ENCODE measurements at places on chromosomes 5 and 9.

GRCh38 chr9:18689921-18690320 is 216.0 kb downstream of the ADAMTSL1 start:
- DNase-seq = no peak

DNA sequence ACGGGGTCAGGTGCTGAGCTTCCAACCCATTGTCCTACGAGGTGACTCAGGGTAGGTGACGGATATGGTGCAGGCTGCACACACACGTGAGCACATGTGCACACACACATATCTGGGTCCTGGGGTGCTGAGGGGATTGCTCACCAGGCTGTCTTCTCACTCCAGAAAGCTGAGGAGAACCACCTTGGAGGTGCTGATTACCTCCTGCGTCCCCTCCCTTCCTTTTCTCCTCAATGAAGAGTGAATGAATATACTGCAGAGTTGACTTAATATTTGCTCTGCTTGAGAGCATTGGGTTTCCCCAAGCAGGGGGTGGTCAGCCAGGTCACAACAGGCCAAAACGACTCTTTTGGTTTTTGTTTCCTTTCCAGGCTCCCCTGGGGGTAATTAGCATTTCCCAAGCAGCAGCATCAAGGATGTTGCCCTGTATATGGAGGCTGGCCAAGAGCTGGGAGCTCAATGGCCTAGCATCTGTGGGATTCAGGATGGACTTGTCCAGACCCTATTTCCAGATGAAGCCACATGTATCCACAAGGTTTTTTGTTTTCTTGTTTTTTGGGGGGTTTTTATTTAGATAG is 49.7 kb downstream of the PDZD2 start:
- DNase-seq = no peak

GRCh38 chr5:139895647-139896046 is 100.0 kb downstream of the PSD2 start:
- DNase-seq = no peak

DNA sequence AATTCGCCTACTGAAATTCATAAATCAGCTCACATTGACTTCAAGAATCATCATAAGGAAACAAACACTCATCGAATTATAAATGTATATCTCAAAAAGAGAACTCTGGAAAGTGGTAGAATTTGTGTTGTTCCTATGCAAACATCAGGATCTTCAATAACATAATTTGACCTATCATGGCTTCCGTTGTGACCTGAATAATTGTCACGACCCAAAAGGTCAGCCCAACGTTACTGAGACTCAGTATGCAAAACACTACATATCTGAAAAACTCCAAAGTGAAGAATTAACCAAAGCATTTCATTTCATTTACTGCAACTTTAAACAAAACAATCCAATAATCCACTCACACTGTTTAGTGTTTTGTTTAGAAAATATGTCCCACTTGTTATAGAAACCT is 1.2 kb downstream of the RAPGEF6 start:
- DNase-seq = peak; percentile 25

- no peak for DNase-seq
Observed at GRCh38 chr5:122490718-122491117, 178.7 kb downstream of the SNCAIP start.

DNA sequence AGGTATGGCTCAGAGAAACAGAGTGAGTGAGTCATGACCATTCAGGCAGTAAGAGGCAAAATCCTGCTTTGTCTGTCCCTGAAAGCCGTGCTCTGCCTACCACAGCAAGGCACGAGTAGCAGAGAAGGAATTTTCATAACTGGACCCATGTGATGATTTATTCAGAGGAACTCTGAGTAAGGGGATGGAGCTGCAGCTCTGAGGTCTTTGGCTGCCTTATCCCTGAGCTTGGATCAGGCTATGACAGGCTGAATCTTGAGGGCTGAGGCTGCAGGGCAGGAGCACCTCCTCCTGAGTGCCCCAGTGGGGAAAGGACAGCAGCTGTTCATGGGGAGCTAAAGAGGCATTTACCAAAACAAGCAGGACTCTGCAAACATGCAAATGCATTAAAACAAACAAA is 183.4 kb downstream of the PAPPA start:
- DNase-seq = no peak

GRCh38 chr9:22169243-22169642 is 160.1 kb upstream of the CDKN2B start:
- DNase-seq = no peak

DNA sequence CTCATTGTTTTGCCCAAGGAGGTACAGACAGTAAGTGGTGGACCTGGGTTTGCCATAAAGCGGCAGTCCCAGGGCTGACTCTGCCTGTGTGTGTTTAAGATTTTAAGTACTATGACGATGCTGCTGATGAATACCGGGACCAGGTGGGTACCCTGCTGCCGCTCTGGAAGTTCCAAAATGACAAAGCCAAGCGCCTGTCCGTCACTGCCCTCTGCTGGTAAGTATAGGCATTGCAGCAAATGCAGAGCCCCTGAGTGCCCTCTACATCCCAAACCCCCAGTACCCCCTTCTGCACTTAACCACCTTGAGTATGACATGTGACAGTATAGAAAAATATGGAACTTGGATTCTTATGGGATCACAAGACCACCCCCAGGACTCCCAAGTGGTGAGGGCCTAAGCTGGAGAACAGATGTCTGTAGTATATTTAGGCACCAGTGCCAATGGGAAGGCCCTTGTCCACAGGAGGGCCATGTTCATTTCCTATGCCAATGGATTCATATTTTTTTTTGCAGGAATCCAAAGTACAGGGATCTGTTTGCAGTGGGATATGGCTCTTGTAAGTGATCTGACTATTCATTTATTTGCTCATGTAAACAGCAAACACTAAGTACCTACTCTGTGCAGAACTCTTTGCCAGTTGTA is 22.0 kb downstream of the ENHO start:
- DNase-seq = peak; percentile 56

DNA sequence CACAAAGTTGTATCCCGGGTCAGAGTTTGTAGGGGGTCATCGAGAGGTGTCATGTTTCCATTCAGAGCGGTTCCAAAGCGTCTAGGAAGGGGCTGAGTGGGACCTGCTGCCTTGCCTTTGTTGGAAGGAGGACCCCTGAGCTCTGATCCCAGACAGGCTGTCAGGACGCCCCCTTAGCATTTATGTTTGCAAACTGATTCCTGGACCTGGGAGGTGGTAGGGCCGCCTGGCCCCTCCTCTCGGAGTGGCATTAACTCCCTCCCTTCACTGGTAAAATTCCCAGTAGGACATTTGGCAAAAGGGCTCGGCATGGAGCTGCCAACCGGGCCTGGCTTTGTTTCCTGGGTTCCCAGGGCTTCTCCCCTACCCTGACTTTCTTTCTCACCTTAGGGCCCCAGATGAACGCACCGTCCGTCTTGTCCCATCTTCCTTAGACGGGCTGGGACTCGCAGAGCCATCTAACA is 2.5 kb downstream of the JADE2 start:
- no peak for DNase-seq

- no peak for DNase-seq
Observed at GRCh38 chr9:79526149-79526672, 45.6 kb upstream of the TLE4 start.

DNA sequence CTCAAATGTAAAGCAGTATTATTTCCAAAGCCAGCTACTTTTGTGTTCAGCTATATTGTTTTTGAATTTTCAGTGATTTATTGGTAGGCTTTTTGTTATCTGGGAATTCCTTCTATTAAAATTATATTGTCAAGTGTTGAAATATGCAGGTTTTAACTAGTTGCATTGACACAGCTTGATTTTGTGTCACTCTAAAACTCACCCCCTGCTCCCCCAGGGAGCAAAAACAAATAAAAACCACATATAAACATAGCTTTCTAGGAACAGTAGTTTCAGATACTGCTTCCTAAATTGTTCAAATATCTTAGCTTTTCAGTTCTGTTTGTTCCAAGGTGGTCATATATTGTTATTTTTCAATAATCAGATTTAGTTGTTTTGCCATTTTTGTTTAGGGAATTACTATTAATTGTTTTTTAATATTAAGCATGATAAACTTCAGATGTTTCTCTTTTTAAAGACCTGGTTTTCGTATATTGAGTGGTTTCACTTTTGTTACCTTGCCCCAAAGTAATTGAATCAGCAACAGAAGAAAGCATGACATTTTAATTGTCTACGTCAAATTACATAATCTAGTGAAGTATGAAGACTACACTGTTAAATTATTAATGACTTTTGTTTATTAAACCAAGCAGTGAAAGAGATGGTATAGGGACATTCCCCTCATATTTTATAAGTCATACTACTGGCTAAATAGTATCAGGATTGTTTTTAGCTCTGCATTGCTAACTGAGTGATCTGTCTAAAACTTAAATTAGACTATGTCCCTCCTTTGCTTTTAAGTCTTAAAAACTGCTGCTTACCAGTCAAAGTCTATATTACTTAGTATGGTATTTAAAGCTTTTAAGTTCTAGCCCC is 43.4 kb downstream of the ERBIN start:
- peak; percentile 30 for DNase-seq

- peak; percentile 46 for DNase-seq
Observed at GRCh38 chr5:74638970-74639806, 1.3 kb downstream of the ENC1 start.

GRCh38 chr5:69305512-69305911 is 27.1 kb downstream of the CCDC125 start:
- no peak for DNase-seq

DNA sequence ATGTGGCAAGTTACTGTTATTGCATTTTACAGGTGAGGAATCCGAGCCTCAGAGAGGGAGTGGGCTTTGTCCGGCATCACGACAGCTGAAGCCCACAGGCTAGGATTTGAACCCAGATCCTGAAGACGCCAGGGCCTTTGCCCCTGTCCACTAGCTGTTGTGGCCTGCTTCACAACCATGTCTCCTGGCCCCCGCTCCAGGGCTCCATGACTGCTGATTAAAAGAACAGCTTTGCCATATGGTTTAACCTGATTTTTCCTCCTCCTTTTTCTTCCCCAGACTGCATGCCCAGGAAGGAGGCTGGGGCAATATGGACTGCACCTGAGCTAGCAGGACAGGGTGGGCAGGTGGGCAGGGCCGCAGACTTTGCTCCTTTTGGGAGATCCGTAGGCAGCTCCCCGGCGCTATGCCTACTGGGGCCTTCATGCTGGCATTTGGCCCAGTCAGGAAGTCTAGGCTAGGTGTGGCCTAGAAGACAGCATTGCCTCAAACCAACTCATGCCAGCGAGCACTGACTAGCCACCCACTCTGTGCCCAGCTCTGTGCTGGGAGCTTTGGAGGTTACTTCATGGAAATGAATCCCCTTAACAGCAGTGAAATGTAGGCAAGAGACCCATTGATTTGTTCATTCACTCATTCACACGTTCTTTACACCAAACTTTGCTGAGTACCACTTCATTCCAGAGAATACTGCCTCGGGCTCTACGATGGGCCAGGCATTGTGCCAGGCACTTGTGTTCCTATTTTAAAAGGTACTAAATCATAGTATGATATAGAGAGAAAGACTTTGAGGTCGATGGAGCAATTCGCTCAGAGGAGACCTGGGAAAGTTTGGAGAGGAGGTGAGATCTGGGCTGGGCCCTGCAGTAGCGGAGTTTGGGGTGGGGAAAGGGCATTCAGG is 94.3 kb upstream of the CPEB4 start:
- DNase-seq = no peak

GRCh38 chr9:136572828-136573625 is 27.2 kb upstream of the NOTCH1 start:
- DNase-seq = no peak

GRCh38 chr9:89089176-89089575 is 89.4 kb downstream of the SHC3 start:
- no peak for DNase-seq

DNA sequence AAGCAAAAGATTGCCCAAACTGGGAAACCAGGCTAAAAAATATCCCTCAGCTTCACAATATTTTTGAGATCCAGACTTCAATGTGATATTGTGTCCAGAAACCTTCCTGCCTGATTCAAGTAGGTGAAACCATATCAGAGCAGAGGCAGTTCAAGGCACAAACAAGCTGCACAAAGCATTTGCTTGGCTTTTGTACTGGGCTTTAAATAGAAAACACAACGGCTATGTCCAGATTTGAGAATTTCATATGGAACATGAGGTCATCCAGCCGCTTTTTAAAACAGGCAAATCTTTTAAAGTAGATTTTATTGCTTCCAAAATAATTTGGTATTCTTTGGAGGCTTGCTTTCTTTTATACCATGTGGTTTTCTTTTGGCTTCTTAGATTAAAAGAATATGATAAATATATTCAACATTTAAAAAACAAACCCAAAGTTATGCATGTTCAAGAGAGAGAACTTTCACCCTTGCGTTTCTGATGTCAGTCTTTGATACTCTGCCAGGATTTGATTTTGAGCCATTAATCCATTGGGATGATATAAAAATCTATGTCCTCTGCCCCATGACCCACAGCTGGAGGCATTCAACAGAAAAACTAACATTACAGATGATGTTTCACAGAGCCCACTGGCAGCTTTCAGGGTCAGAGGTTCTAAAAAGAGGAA is 29.0 kb upstream of the CCDC112 start:
- no peak for DNase-seq

GRCh38 chr9:31492229-31492628 is 892.2 kb upstream of the ACO1 start:
- no peak for DNase-seq
